ENCODE measurements at places on chromosomes 7 and 10.

- no peak for DNase-seq
Measured at GRCh38 chr7:139249179-139249810, 18.3 kb downstream of the UBN2 start.

GRCh38 chr10:120607710-120608703 lies 151.0 kb downstream of the PLPP4 start:
- no peak for DNase-seq

DNA sequence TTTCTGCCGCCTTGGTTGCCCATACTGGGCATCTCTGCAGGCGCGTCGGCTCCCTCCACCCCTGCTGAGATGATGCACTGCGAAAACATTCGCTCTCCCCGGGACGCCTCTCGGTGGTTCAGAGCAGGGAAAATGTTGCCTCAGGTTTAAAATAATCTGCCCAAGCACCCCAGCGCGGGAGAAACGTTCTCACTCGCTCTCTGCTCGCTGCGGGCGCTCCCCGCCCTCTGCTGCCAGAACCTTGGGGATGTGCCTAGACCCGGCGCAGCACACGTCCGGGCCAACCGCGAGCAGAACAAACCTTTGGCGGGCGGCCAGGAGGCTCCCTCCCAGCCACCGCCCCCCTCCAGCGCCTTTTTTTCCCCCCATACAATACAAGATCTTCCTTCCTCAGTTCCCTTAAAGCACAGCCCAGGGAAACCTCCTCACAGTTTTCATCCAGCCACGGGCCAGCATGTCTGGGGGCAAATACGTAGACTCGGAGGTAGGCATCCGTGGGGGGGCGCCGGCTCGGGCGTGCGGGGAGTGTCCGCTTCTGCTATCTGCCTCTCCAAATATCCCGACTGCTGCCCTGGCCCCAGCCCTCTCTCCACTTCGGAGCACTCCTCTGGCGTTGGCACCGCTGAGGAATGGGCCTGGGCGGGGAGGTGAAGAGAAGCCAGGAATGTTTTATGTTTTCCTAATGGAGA lies at the start of gene CAV1:
Gene CAV1, plus strand, starts transcription at position 428 of the 689 bp plus-strand sequence. Its CDS starts 27 bp downstream, at position 455.
- DNase-seq: peak; percentile 34

DNA sequence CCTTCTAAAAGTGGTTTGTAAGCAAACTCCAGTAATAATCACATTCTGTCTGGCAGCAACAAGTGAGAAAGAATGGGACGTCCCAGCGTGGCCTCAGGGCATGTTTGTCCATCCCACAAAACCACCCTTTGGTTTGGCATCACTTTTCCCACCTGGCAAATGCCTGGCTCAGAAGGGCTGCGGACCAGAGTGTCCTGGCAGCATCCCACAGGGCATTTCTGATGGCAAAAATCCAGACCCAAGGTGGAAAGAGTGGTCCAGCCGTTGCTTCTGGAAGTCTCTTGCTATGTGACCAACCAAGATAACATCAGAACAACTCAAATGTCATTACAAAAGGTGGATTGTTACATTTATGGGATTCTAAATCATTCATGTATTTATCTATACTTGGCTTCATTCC lies 174.4 kb downstream of the CREB5 start:
- DNase-seq: no peak

GRCh38 chr10:71842856-71843686 lies 8.0 kb downstream of the PSAP start:
- DNase-seq: no peak

DNA sequence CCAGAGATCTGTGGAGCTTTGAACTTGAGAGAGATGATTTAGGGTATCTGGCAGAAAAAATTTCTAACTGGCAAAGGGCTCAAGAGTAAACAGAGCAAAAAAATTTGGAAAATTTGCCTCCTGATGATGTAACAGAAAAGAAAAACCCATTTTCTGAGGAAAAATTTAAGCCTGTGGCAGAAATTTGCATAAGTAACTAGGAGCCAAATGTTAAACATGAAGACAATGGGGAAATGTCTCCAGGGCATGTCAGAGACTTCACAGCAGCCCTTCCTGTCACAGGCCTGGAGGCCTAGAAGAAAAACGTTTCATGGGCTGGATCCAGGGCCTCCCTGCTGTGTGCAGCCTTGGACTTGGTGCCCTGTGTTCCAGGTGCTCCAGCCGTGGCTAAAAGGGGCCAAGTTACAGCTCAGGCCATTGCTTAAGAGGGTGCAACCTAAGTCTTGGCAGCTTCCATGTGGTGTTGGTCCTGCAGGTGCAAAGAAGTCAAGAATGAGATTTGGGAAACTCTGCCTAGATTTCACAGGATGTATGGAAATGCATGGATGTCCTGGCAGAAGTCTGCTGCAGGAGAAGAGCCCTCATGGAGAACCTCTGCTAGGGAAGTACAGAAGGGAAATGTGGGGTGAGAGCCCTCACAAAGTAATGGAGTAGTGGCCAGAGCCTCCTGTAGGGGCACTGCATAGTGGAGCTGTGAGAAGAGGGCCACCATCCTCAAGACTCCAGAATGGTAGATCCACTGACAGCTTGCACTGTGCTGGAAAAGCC lies 8.1 kb downstream of the SEMA3D start:
- no peak for DNase-seq

GRCh38 chr10:112213098-112213823 lies 29.7 kb upstream of the GPAM start:
- no peak for DNase-seq

DNA sequence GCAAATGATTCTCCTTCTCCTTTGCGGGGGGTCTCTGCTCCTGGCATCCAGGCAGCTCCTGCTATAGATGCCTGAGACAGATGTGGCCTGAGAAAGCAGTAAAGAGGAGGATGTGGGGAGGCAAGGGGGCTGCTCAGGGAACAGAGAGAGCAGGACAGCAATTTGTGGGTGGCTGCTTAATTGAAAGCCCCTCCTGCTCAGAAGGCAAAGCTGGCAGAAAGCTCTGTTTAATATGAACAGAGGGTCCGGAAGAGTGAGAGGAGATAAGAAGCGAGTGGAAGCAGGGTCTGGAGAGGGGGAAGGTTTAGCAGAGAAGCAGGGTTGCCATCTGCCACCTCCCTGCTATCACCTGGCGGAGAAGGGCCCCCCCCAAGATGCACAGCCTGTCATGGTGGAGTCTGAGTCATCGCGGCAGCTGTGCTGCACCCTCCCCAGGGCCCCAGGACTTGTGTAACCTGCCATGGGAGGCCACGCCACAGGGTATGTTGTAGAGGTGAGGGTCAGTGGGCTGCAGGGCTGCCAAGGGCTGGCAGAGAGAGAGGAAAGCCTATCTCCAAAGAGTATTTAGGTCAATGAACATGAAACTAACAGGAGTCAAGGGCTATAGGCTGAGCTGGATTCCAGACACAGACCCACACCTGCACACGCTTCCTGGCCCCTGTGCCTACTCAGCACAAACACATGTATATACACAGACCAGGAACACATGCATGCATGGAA lies 1109.8 kb upstream of the AUTS2 start:
- DNase-seq: no peak

DNA sequence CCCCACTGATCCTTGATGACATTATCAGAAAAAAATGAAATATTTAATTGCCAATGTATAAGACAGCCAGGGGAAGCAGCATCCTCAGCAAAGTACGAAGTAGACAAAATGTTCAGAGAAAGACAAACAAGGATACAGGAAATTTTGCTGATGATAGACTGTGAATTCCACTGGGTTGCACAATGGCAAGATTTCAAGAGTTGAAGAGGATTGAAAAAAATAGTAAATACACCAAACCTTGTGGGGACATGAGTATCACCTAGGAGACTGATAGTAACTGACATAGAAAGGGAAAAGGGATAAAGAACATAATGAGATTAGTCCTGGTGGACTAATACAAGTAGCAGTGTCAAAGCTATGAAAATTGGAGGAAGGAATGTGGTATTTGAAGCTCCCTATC lies 16.5 kb downstream of the CNOT4 start:
- DNase-seq: no peak

- DNase-seq: no peak
Measured at GRCh38 chr7:80134536-80135308, at the start of gene GNAI1. GNAI1 (plus strand) TSS chr7:80134831; CDS start chr7:80135161, 330 bp downstream.

DNA sequence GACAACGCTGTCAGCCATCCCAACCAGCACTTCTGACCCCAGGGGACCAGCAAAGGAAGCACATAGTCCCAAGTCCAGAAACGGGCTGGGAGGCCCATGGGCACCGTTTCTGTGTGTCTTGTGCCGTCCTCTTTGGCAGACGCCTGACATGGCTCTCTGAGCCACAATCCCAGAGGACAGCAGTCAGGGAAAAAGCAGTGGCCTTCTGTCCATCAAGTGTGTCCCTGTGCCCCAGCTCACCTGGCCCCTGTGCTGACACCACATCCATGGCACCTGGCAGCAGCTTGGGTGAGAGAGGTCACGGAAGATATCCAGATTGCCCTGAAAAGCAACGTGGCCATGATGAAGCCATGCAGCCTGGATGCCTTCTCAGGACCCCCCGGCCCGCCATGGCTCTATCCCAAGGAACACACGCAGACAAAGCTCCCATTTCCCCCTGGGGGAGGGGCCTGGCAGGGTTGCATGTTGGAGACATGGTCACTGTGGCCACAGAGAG lies 38.1 kb upstream of the ANTXRL start:
- no peak for DNase-seq

GRCh38 chr7:73526896-73527821 lies 5.1 kb upstream of the BAZ1B start:
- DNase-seq: peak; percentile 20

GRCh38 chr10:64733980-64734379 lies 1212.8 kb downstream of the REEP3 start:
- DNase-seq: no peak

GRCh38 chr7:1552200-1552599 lies 3.8 kb downstream of the TMEM184A start:
- DNase-seq: no peak

DNA sequence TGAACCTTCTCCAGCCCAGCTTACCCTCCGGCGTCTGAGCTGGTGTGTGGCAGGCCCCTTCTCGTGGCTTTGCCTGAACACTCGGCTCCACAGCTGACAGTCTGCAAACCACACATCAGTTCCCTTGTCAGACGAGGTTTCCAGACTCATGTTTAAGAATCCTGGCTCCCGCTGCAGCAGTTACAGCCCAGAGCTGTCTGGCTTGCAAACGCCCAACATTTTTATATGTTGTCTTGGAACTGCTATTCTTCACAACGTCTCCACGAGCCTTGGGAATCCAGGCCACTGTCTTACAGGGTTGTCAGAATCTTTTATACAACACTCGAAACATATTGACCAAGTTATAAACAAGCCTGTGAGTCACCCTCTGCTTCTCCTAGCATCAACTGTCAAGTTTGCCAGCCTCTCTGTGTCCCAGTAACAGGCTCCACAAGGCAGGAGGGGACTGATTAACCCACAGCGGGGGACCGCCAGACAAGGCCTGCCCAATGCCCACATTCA lies 68.1 kb downstream of the TNS3 start:
- DNase-seq: no peak

DNA sequence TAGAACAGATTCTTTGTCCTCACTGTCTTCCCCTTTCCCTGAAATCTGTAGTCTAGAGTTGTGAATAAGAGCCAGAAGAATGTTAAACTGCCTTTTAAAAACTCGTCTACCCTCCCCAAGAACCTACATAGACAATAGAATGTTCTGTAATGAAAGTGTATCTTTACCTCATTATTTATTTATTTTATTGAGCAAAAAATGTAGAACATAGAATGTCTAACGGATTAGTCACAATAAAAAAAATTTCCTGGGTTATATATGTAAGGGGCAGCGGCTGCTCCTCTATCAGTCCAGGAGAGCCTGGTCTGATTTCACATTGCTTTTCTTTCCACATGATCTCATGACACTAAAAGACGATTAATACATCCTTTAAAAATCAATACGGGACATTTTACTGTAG lies 135.7 kb downstream of the SDK1 start:
- DNase-seq: no peak

DNA sequence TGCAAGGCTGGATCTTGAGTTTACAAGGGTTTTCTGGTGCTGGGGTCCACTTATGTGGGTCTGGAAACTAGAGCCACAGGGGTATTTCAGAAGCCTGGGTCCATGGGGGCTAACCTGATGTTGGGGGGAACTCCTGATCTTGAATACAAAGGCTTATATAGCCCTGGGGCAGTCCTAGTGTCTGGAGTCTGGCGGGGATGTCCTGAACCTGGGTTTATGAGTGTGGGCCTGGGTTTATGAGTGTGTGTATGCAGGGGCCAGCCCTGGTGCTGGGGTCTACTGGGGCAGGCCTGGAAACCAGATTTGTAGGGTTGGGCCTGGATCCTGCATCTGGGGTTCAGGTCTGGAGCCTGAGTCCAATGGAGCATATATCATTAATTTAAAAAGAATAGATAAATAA lies 146.5 kb upstream of the C1GALT1 start:
- no peak for DNase-seq

GRCh38 chr10:130300608-130301020 lies 164.4 kb downstream of the GLRX3 start:
- peak; percentile 52 for DNase-seq

DNA sequence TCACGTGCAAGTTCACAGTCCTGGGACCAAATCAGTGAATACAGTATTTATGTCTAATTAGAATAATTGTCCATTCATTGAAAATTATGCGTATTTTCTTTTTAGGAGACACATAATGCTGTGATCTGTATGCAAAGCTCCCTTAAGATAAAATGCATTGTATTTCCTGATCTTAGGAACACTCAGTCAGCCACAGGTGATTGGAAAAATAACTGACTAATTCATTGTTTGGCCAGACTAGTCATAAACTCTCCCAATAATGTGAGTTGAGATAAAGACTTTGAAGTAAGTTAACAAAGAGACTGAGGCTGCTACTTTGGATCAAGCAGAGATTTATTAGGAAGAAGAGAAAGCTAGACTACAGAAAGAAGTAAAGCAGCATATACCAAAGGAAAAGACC lies 182.2 kb downstream of the GNAI1 start:
- DNase-seq: no peak

DNA sequence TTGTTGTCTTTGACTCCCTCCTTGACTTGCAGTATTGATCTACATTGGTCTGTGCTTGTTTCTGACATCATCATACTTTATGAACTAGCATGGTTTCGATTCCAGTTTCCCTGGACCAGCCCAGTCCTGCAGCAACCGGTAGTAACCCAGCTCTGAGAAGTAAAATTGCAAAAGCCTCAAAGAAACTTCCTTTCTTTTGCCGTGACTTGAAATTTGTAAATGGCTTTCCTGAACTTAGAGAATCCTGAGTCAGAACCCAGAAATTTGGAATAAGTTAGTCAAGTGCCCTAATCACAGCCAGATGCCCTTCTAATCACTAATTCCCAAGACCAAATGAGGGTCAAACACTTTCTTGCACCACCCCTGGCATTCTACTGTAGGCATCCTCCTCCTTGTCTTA lies 15.0 kb downstream of the TAS2R60 start:
- no peak for DNase-seq

- no peak for DNase-seq
Measured at GRCh38 chr7:139731802-139732470, 45.9 kb downstream of the HIPK2 start.

- DNase-seq: peak; percentile 77
Measured at GRCh38 chr7:7681191-7681935, 37.0 kb downstream of the RPA3 start.

DNA sequence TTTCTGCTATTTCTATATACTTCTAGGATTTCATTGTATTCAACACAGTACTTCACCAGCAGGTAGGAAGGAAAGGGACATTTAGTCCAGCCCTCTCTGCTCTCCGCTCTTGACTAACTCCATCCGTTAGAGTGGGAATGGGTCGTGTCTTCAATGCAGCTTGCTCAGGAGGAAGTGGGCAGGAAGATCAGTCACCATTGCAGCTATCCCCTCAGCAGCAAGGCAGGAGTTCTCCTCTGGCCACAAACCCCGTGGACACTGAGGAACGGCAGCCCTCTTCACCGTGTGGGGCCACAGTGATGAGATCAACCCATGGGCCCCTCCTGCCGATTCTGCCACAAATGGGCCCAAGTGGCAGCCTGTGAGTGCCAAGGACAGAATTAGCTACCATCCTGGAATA lies 30.2 kb upstream of the IKZF1 start:
- DNase-seq: no peak

GRCh38 chr10:96768136-96768535 lies 47.8 kb upstream of the PIK3AP1 start:
- no peak for DNase-seq

All from CD4-positive, alpha-beta T cell treated with Interleukin-17A for 1 hour (primary cell).